ENCODE measurements at places on chromosomes 3 and 15.

DNA sequence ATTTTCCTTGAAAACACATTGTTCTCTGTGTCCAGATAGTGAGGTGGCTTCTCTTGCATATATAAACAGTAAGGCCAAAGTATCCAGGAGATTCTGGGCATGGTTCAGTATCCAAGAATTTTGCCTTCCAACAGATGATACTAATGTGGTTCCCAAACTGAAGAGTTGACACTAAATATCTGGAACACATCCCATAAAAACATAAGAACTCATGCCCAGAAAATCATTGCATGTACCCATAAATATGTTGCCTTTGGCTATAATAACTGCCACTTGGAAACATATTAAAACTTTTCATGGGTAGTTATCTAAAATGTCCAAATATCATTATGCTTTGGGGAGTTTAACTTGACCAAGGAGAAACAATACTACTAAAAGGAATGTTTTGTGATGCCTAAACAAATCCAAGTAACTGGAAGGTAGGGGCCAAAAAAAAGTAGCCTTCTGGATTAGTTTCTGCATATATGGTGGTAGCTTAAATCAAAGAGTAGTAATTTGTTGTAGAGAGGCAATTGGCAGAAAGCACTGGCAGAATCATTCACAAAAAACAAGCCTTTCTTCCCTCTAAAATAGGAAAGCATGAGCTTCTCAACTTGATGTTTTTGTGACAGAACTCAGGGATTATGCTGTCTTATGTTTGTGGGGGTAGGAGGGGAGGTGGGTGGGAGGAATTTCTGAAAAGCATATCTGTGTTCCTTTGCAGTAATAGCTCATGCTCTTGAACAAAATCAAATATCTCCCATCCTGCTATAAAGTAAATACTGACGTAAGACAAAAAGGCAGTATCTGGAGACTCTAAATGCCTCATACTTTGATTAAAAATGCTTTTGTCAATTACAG lies 753.9 kb downstream of the TUSC7 start:
- no peak for DNase-seq

DNA sequence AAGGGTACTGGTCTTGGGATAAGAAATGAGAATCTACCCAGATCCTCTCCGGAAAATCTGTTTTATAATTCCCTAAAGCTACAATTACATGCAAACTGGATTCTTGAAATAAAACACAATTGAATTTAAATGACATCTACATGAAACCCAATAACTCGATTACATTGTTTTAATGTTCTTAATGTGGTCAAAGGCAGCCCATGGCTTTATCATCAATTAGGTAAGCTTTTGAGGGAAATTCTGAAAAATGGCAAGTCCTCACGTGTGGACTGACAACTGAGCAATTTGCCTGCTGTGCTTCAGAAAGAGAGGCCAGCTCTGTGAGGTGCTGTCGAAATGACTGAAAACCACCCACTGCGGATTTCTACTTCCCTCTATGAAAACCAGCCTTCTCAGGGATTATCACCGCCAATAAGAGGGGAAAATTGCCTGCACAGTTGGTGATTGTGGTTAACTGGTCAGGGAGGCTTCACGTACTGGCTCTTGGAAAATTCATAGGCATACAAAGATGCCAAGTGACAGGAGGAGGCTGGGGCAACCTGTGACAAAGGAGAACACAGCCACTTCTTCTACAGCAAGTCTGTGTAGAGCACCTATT lies 200.8 kb upstream of the SLCO3A1 start:
- no peak for DNase-seq

GRCh38 chr3:80018375-80018774 lies 250.6 kb upstream of the ROBO1 start:
- DNase-seq: no peak

DNA sequence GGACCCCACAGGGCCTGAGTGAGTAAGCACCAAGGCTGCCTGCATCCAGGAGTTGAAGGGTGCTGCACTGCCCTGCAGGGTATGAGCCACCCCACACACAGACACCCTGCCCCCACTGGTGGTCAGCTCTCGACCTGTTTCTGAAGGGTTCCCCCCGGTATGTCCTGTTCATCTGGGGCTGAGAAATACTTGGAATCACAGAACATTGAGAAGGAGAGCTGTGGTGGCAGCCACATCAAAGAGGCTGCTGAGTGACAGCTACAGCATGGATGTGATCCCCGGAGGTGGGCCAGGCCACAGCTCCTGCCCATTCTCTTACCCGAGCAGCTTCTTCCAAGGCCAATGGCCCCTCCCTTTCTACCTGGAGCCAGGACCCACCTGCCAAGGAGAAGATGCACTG lies 66.4 kb upstream of the PLXNA1 start:
- no peak for DNase-seq

- DNase-seq: no peak
Measured at GRCh38 chr15:39931615-39932014, 2.3 kb upstream of the EIF2AK4 start.

DNA sequence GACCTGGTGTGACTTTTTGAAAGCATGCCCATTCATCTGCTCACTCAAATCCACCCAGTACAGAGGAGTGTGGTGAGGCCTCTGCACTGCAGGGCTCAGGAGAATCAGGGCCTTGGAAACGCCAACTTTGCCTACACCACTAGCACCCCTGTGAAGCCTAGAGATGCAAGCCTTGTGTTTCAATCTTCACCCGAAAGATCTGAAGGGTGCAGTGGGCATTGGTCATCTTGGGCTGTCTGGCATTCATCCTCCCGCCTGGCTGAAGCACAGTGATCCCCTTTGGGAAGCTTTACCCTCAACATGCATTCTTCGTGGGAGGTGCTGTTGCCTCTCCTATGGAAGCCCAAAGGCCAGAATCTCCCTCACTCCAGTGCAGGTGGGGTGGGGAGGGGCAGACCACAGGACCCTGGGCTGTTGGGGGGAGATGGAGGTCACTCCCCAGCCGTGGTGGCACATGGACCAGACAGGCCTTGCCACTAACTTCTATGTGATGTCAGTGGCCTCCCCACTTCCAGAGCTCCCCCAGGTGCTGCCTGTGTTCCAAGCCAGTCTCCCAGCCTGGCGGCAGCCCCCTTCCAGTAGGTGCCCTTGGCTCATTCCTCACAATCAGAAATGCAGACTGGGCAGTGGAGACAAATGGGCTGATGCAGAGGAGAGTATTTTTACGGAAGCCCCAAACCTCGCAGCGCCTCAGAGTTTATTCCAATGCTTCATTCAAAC lies 92.5 kb downstream of the ADAMTS17 start:
- DNase-seq: no peak

DNA sequence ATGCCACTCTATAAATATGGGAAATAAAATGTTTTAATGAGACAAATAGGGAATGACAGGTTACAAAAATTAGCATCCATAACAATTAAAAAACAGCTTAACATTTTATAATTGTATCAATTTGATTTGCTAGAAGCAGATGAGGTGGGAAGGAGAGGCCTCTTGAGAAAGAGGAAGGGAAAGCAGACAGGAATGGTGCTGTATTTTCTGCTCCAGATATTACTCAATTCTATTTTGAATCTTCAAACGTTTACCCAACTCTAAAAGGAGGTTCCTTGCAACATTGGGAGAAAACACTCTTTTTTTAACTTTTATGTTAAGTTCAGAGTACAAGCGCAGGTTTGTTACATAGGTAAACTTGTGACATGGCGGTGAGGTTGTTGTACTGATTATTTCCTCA lies 44.9 kb upstream of the ALDH1A3 start:
- no peak for DNase-seq

- DNase-seq: peak; percentile 48
Measured at GRCh38 chr15:98860281-98861041, 147.1 kb downstream of the PGPEP1L start.

GRCh38 chr3:104614564-104614963 lies 752.1 kb upstream of the ALCAM start:
- no peak for DNase-seq

GRCh38 chr3:26029321-26029720 lies 239.4 kb downstream of the OXSM start:
- DNase-seq: no peak

DNA sequence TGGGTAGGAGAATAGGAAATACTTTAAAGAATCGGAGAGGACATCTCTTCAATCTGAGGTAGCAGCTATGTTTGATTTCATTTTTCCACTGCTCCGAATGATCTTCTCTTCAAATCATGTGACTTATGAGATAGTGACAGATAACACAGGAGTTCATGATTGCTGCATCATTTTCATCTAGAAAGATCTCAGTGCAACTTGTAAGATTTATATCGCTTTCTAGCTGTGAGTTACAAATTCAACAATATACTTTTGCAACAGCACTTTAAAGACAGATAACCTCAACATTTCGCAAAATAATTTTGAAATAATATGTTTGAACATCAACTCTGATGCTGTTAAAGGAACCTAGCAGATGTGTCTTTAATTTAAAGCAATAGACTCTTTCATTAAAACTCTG lies 99.9 kb upstream of the CCDC80 start:
- DNase-seq: no peak

DNA sequence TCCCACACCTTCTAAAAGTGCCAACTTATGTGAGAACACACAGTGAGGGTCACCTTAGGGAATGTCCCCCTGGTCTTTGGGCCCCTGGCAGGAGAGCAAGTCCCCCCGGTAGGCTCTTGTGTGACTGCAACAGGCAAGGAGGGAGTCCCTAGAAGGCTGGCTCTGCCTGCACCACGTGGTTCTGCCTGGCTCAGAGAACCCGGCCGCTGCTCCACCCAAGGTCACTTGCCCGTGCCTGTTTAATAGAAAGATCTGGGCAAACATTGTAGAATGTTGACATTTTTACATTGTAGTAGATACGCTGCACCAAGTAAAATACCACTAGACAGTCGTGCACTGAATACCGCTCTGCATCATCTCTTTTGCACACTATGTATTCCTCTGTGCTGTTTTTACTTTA lies 21.9 kb downstream of the GABRA5 start:
- no peak for DNase-seq

DNA sequence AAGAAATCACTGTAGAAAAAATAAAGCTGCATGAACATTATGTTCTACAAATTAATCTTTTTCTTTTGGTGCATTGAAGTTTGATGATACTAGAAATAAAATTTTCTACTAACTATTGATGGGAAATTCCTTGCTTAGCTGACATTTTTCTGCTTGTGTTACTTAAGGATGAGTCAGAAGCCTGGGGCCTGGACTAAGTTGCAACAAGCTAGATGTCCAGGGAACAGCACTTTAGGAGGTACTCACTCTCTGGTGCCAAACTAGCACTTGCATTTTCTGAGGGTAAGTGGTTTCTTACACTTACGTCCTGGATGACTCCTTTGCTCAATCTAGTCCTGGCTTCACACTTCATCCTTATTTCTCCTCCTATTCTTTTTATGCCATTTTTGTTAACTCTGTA lies 945.1 kb downstream of the IGSF11 start:
- DNase-seq: no peak

- DNase-seq: no peak
Measured at GRCh38 chr3:155631323-155632019, 113.4 kb downstream of the PLCH1 start.

DNA sequence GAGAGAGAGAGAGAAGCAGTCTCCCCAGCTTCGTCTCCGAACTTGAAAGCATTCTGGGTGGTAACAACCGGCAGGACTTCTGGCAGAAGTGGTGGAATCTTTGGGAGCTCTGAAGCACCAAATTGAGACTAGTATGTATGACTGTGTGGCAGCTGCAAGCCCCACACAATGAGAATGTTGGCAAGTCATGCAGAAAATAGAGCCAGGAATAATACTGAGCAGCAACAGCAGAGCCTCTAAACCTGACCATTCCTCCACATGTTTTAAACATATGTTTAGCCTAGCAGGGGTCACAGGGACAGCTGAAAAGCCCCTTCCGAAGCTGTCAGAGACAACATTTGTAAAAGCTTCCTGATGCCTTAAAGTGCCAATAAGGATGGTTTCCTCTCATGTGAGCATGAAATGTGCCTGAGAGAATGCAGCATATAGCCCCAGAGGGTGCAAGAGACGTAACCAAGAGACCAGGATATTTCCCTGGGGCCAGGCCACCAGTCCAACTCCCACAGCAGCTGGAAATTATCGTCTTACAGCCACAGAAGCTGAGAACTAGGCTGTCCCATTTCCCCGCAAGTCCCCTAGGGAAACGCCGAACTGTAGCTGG lies 178.6 kb upstream of the CCDC54 start:
- no peak for DNase-seq

DNA sequence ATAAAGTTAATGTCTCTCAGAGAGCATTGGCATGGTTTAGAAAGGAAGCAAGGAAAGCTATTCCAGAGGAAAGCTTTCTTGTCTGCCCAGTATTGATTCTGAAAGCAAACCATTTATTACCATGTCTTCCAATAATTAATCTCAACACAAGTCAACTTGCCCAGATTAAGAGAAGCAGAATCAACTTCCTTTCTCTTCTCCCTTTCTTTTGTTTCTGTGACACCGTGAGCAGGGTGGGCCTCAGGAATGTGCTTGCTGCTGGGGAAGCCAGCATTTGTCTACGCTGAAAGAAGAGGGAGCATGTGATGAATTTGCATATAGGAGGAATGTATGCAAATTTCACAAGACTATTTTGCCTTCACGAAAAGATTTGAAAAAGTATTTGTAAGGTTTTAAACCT lies 368.6 kb upstream of the ROPN1 start:
- no peak for DNase-seq

DNA sequence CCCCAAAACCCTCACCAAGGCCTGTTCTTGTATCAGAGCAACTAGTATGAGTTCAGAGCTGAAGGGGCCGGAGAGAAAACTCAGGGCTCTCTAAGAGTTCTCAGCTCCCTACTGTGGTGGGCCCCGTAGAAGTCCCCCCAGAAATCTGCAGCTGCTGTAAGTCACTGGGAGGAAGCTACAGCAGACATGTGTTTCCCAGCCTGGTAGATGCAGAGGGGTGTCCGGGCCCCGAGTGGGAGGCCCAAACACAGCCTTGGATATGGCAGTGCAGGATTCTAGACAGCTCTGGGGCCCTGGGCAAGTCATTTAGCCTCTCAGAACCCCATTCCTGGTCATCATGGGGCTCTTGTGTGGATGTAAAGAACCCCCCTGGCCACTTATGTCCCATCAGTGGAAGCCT lies 39.2 kb upstream of the CSPG4 start:
- DNase-seq: no peak

DNA sequence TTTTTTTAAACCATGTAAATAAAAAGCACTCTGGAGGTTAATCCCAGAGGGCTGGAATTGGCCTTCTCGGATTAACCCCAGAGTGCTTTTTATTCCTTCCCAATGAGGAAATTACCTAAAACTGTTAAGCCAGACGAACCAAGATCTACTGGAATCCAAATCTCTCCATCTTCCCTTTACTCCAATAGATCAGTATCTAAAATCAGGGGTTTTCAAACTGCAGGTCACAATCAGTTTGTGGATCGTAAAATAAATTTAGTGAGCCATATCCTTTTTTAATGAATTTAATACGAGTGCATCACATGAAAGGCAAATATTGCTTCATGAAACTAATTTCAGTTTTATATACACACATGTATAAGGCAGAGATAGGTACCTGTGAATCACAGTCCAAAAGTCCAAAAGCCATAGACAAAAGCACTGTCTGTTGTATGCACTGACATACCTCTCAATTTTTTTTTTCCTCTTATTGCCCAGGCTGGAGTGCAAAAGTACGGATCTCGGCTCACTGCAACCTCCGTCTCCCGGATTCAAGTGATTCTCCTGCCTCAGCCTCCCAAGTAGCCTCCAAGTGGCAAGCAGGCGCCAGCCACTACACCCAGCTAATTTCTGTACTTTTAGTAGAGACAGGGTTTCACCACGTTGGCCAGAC lies 61.3 kb downstream of the TBL1XR1 start:
- DNase-seq: no peak

Data from MM.1S (cell line).